Endodermal cell (in vitro differentiated cells): ENCODE measurements at places on chromosomes 7 and 10. TPM values are rescaled to one million over a fixed set of nuclear protein-coding genes. Genes with fewer than 3 reads are reported as not detected.

DNA sequence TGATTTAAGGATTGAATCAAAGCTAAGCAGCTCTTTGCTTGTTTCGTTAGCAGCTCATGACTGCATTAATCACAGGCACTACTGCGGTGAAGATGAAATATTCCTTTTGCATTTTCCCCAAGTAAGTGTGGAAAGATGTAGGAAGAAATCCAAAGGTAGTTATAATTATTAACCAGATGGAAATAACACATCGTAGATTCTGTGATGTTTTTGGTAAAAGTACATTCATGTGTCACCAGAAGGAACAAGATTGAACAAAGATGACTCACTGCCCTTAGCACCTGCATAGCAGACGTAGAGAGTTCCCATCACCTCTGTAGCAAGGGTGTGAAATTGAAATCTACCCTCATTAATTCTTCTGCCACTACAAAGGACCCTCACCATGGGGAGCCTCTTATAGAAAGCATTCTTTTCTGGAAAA is 37.1 kb downstream of the SMURF1 start:
- no peak for DNase-seq

- DNase-seq: peak; percentile 96
Measured at GRCh38 chr10:63713191-63714144, 192.3 kb downstream of the REEP3 start.

DNA sequence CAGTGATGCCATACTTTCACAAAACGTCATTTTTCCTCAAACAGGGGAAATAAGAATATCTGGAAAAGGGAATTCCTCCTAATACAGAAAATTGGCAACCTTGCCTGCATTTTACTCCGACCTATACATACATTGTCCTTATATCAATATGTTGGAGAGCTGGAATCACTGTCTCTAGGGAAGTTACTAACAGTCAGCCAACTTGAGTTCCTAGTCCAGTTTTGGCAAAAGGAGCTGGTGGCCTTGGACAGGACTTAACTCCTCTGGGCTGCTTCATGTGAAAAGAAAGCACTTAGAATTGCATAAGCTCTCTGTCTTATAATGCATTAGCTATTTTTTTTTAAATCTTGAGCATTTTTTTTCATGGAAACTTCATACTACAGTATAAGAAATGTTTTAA is 174.2 kb upstream of the HGF start:
- no peak for DNase-seq

GRCh38 chr7:142554560-142555532 is 194.4 kb upstream of the PRSS1 start:
- DNase-seq: no peak

DNA sequence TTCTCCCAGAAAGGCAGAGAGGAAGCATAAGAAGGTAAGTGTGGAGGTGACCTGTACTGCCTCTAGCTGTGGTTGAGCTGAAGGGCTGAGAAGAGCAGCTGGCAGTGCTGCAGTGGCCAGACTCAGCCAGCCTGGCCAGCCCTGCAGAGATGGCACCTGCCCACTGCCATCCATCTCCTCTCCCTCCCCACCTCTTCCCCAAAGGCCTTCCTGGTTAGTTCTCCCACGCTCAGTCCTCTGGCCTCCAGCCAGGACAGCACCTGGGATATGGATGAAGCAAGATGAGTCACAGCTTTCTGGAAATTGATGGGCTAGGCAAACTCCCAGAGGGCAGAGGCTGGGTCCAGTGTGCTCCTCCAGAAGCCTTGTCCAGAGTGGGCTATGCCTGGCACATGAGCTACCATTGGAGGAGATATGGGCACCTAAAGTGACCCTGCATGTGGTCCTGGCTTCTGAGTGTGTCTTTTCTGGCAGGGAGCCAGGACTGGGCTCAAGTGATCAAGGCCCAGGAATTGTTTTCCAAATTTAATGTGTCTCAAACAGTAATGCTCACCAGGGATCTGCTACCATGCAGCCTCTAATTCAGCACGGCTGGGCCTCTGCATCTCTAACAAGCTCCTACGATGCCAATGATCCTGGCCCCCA is 81.0 kb upstream of the CACUL1 start:
- peak; percentile 42 for DNase-seq

FAM25G gene
- total RNA-seq: not detected in 3 replicates
